ENCODE measurements at places on chromosomes 1 and 21.
A peak's percentile ranks its signal among the peaks of the same experiment; 100 is the strongest.

- DNase-seq = no peak
These were observed 661.0 kb upstream of the PTBP2 start for GRCh38 chr1:96060621-96061020.

- no peak for DNase-seq
These were observed 35.3 kb downstream of the MTF2 start for GRCh38 chr1:93114391-93114790.

DNA sequence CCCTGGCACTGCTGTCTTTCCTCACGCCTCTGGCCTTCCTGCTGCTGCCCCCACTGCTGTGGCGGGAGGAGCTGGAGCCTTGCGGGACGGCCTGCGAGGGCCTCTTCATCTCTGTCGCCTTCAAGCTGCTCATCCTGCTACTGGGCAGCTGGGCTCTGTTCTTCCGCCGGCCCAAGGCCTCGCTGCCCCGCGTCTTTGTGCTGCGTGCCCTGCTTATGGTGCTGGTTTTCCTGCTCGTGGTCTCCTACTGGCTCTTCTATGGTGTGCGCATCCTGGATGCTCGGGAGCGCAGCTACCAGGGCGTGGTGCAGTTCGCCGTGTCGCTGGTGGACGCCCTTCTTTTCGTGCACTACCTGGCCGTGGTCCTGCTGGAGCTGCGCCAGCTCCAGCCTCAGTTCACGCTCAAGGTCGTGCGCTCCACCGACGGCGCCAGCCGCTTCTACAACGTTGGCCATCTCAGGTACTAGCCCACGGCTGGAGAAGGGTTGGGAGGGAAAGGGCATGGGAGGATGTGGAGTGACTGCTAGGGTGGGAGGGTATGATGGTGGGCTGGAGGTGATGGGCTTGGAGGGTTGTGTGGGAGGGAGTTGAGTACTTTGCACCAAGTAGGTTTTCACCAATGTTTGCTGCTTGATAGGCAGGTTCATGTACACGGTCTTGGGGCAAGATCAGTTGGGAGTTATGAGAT, 18.9 kb downstream of the VANGL2 start:
- DNase-seq = no peak

DNA sequence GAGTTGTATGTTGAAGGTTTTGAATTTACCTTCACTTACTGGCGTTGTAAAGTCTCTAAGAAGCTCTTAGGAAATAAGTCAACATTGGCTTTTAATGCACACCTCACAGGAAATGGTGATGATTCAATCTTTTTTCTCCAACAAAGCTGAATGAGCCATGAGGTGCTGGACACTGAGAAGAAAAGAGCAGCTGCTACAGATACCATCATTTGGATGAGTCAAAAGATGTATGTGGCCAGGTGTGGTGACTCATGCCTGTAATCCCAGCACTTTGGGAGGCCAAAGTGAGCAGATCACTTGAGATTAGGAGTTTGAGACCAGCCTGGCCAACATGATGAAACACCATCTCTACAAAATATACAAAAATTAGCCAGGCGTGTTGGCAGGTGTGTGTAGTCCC, 3.3 kb upstream of the IL23R start:
- DNase-seq = no peak

GRCh38 chr1:3910049-3910731, 10.1 kb upstream of the C1orf174 start:
- no peak for DNase-seq

DNA sequence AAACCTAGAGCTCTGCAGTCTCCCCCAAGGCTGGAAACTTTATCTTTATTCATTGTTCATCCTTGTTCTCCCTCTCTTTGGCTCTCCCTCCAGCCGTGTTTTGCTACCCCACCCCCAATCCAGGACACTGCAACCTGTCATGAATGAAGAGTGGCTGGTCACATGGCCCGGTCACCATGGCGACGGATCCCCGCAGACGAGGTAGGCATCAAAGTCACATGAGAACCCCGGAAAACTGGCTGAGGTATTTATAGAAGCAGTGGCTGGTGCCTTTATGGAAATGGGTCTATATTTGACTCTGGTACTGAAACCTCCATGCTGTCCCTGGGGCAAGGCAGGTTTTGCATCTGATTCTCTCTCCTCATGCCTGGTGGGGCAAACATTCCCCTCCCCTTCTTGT, 13.4 kb upstream of the SLC6A17 start:
- DNase-seq = no peak

DNA sequence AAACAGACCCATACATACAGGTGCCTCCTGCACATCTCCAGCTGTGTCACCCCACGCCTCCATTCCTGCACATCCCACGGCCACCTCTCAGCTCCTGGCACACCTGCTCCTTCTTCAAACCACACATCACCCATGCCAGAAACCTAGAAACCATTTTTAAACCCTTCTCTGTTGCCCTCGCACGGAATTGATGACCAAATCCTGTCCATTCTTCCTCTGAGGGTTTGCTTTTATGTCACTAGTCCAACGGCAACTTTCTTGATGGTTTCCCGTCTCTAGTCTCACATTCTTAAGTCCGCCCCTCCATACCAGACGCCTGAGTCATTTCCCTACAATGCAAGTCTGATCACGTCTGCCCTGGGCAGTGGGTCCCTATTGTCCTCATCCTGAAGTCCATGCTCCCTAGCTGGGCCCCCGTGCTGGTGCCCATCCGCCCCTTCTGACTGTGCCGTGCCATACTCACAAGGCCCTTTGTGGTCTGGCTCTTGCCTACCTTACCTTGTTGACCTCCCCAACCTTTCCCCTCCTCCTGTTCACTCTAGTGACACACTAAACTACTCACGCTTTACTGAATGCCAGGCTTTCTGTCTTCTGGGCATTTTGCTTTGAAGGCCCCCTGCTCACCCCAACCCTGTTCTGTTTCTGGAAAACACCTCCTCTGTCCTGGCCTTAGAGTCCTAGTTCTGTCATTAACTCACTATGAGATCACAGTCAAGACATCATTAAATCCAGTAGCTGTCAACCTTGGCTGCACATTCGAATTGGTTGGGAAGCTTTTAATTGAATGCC, 17.6 kb downstream of the SLC2A1 start:
- peak; percentile 46 for DNase-seq

GRCh38 chr1:192350356-192350755, 33.6 kb downstream of the RGS21 start:
- DNase-seq = peak; percentile 24

DNA sequence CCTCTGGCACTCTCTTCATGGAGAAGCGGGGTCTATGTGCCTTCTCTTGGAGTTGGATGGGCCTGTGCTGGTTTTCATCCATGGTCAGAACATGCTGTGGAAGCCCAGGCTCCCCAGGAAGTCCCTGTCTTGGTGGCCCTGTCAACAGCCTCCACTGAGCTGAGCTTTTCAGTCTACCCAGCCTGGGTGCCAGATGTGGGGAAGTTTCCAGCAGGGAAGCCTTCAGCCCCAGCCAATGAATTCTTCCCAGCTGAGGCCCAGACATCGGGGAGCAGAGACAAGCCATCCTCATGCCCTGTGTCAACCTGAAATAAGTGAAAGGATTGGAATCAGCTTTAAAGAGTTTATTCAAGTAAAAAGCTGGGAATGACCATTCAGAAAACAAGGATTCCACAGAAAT, 75.1 kb upstream of the PGBD5 start:
- DNase-seq = peak; percentile 40

DNA sequence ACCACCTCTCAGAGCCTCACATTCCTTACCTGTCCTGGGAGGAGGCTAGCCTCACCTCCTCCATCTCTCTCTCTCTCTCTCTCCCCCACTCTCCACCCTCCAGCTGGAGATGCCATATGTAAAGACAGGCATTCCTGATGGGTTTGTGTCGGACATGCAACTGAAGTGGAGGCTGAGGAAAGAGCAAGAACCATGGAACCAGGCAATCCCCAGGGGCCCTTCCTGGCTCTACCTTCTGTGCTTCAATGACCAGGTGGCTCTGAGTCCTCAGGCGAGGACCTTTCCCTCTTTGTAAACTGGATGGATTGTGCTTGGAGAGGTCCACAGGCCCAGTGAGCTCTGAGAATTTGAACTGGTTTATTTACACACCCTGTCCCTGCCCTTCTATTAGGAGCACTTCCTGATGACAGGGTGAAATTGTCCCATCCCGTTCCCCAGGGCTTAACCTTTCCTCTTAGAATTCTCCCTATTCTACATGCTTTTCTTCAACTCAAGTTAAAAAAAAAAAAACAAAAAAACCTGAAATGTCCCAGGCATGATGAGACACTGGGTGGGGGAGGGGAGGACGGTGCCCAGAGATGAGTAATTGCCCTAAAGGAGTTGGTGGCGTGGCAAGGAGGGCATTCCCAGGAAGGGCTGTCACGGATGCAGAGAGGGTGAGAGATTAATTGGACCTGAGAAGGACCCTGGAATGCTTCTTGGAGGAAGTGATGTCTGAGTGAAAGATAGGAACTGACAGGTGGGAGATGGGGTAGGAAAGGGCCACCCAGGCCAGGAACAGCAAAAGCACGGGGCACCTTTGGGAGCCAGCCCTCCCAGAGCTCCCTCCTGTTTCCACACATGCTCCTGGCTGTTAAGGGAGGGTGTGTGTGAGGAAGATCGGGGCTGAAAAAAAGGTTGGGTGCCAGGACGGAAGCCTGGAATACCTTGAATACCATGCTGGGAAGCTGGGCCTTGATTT, 50.2 kb upstream of the WASF2 start:
- DNase-seq = no peak

DNA sequence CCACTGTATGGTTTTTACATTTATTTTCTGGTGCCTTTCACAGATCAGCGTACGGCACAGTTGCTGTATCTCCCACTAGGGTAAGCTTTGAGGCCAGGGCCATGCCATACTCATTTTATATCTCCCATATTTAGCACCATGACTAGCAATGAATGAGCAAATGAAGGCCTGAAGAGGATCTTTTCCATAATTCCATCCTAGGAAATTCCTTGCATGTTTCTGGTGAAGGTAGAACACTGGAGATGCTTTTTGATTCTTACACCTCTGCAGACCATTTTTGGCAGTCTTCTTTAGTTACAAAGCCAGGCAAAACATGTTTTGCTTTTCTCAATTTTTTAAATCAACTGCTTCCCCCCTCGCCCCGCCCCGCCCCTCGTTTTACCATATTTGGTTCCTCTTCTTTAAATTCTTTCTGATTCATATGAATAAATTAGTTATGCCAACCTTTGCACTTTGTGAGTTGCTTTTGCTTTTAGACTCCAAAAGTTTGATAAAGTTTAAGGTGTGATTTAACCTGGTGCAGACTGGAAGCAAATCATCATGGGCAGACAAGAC, 78.9 kb upstream of the AK4 start:
- DNase-seq = no peak

DNA sequence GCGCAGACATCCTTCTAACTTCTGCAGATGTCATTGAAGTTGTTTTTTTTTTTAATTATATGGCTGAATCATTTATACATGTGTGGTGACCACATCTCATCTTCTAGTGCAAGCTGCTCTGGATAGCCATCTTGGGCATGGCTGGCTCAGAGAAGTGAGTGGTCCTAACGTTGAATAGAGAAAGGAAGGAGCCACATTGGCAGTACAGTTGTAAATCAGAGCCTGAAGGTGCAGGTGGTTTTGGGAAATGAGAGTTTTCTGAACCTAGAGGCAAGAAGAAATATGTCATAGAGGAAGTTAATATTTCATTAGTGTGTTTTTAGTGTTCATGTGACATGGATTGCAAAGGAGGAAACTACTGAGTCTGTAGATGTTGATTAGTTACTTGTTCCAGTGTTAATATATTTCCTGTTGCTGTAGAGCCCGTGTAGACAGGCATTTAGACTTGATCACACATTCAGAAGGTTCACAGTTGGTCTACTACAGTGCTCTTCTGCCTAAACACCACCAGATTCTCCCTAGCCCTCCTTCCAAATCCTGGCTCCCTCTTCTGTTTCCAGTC, 163.7 kb downstream of the ROR1 start:
- DNase-seq = no peak
